Astrocyte (in vitro differentiated cells and primary cell): ENCODE measurements at places on chromosomes 7 and 10. TPM values are rescaled to one million over a fixed set of nuclear protein-coding genes. Genes with fewer than 3 reads are reported as not detected.

DNA sequence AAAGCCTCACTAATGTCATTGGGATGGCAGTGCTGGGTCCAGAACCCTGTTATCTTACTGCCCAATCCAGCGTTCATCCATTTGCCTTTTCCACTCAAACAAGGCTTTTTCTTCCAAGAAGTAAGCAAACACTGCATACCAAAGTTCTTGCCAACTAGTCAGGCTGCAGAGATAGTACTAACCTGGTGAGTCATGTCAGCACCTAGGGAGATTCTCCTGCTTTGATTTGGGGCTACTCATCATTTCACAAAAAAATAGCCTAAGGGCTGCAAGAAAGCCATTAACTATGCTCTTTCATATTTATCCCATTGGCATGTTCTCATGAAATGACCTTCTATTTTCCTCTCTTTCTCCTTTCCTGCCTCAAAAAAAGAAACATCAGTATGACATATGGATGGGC is 142.6 kb downstream of the TWIST1 start:
- DNase-seq, result peak; percentile 67

Gene CYP17A1
- total RNA-seq, result not detected in 2 replicates

- DNase-seq, result peak; percentile 46
Measured at GRCh38 chr10:97553575-97554031, 19.0 kb upstream of the ANKRD2 start.

Gene SDK1
- 1.6 and 4.2 TPM in 2 replicates for total RNA-seq

Gene NEUROD6
- not detected in 2 replicates for total RNA-seq
